ENCODE measurements at places on chromosomes 1 and 21.
A peak's percentile ranks its signal among the peaks of the same experiment; 100 is the strongest.

GRCh38 chr21:15060543-15061175 is 4.1 kb downstream of the NRIP1 start:
- no peak for DNase-seq

DNA sequence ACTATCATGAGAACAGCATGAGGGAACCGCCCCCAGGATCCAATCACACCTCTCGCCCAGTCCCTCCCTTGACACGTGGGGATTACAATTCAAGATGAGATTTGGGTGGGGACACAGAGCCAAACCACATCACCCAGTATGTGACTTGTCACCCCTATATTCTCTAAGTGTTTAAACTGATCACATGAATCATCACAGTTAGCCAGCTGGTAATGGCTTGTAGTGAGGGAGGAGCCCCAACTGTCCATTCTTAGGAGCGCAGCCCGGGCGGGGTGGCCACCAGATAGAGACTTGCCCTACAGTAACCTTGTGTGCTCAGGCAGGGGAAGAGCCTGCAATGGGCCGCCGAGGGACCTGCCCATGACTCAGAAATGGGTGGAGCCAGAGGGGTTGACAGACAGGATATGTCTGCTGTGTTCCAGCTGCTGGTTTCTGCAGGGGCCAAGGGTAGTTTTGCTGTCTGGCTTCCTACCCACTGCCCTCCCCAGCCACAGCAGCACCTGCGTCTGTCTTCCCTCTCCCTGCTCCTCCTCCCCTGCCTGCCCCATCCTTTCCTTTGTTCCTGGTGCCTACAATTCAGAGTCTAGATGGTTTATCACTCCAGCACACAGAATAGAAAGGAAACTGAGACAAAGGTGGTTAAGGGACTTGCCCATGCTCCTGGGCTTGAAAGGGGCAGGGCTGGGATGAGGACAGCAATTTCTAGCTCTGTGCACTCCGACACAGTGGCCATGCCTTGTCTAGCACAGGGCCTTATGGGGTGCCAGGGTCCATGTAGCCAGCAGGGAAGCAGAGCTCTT is 9.2 kb downstream of the ABCG1 start:
- peak; percentile 79 for DNase-seq

DNA sequence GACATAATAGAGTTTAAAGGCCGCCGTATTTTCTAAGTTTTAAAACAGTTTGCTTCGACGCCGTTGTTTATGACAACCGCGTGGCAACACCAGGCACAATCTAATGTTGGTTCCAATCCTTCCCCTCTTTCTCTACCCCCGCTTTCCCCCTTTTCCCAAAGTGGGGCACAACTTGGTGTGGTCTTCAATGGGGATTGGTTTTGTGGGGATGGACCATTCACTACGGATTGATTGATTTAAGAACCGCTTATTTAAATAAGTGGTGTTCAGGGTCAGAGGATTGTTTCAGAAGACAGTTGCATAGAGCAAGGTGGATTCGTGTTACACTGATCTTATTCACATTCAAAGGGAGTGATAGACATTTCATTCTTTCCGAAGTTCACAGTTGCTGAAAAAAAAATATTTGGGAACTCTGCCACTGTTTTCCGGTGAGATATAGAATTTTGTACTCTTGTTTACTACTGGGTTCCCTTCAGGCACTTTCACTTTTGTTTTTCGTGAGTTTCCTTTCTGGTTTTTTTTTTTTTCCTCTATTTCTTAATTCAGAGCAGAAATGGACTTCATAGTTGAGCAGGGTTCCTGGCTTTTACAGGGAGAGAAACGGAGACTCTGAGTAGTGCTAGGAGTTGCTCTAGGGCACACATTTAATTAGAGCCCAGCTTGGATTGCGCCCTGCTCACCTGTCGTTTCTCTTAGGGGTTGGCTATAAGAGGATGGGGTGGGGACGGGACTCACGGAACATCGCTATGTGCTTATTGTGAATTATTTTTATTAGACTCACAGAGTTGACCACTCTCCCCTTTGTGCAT is 79.6 kb upstream of the AK4 start:
- DNase-seq: no peak

DNA sequence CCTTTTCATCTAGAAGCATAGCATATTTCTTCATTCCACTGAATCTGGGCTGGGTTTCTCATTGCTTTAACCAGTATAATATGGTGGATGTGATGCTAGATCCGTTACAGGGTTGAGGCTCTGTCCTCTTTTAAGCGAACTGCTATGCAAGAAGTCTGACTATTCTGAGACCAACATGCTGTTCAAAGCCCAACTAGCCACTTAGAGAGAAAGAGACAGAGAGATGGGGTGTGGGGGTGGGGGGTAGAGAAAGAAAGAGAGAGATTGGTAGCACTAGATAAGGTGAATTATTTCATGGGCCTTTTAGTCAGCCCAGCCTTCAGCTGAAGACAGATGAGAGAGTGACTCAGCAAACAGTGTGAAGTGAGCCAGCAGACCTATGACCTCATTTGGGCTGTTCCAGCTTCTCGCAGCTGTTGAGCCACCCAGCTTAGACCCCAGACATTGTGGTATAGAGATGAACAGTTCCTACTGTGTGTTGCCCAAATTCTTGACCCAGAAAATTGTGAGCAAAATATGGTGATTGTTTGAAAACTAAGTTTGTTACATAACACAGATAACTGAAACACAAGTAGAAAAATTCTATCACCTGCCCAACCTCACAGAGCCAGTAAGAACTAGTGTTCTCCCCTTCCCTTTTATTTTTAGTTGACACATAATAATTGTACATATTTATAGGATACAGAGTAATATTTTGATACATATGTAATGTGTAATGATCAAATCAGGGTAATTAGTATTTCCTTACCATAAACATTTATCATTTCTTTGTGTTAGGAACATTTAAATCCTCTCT is 40.7 kb upstream of the PRKACB start:
- DNase-seq: no peak

DNA sequence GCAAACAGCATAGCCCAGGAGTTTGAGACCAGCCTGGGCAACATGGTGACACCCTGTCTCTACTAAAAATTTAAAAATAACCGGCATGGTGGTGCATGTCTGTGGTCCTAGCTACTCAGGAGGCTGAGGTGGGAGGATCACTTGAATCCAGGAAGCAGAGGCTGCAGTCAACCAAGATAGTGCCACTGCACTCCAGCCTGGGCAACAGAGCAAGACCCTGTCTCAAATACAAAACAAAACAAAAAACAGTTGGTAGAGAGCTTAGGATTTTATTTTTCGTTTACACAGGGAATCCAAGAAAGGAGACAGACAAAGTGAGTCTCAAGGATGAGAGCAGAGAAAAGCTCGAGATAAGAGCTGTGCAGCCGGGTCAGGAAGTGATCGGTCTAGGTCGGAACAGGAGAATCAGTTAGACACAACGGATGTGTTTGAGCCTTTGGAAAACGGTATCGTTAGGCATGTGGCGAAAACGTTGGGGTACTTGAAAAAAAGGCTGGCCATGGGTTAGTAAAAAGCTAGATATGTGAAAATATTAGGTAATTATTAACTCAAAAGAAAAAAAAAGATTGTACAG is 1.7 kb upstream of the MIB2 start:
- DNase-seq: no peak

GRCh38 chr1:24526045-24526444 is 23.4 kb downstream of the RCAN3 start:
- DNase-seq: no peak

DNA sequence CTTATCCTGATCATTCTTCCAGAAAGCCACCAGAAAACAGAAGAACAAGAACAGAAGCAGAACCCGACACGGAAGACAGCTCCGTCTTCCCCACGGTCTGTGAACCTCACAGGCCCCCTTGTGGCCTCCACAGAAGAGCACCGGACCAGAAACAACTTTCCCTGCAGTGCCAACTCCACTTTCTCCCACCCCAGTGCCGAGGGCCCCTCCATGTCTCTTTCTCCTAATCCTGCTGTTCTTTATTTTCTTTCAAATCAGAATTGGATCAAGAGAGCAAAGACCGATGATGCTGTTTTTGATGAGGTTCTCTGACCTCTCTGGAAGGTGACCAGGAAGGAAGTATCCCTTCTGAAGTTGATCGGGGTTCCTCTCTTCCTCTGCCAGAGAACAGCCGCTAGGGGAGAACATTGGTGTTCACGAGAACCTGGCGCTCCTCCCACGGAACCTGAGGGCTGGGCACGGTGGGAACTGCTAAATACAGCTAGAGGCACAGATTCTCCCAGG is 58.9 kb upstream of the CTTNBP2NL start:
- DNase-seq: no peak

- DNase-seq: no peak
Observed at GRCh38 chr1:117267232-117267774, 56.6 kb upstream of the VTCN1 start.

DNA sequence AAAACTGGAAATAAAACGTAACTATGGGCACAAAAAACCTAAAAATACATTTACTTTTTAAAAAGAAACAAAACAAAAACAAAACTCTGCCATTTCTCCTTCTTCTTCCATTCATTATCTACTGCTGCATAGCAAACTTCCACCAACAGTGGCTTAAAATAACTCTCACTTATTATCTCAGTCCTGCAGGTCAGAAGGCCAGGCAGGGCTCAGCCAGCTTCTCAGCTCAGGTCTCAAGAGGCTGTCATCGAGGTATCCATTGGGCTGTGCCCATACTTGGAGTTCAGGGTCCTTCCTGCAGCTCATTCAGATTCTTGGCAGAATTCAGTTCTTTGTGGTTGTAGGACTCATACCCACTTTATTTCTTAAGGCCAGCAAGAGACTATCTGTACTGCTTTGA is 352.7 kb upstream of the PLD5 start:
- DNase-seq: no peak

DNA sequence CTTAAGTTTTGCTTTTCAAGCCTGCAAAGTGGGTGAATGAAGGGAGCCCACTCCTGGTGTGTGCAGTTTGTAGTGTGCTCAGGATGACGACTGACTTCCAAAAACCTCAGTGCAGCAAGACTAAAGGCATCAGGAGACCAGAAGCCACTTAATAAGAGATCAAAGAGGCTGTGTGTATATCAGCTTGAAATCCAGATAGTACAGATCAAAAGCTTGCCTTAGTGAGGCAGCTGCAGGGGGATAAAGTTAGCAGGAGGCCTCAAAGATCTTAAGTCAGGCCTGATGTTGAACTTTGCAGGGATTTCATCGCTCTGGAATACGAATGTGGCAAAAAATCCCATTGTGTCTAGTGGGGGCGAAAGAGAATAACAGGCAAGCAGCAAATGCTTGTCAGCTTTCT is 99.8 kb downstream of the PATJ start:
- no peak for DNase-seq

DNA sequence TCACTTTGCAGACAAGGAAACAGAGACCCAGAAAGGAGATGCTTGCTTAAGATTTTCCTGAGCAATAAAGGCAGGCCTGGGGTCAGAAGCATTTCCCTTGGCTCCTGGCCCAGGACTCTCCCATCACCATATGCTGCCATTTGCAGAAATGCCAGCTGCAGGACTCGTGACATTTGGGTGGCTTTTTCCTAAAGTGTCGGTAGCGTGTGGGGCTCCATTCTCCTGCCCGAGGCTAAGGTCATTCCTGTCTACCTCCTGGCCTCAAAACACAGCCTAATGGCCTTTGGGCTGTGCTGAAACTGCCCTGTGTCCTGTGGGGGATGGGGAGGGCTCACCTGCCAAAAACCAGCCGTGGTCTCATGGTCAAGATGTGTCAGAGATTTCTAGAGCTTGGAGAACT is 216.1 kb upstream of the EDN2 start:
- no peak for DNase-seq

DNA sequence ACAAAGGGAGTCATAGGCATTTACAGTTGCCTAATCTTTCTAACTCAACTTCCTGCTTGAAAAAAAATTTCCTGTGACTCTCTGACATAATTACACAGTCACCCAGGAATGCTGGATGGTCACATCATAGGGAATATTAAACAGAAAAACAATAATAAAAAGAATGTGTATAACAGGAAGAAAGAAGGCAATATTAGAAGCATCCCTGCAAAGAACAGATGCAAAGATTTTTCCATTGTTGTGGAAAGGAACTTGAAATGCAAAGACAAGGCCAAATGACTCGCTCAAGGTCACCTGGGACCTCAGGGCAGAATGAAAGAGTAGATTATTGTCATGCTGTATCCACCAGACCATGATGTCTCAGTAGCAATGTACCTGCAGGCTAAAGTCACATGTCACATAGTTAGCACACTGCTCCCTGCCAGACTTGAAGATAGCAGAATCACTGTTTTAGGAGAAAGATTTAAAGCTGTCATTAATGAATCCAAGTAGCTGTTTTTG is 184.3 kb downstream of the CYYR1 start:
- DNase-seq: no peak

DNA sequence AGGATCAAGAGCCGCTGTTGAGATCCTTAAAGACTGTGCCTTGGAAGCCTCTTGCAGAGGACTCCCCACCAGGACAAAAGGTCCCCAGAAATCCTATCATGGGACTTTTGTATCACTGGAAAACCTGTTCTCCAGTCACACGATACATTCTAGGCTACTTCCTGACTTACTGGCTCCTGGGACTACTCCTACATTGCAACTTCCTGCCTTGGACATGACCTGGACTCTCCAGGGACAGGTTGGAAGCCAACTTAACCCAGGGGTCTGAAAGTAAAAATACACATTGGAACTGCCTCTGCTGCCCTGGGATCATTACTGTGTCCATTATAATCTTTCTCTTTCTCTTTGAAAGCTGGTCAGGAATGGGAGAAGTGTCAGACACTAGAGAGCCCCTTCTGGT is 9.9 kb downstream of the PIGV start:
- no peak for DNase-seq

DNA sequence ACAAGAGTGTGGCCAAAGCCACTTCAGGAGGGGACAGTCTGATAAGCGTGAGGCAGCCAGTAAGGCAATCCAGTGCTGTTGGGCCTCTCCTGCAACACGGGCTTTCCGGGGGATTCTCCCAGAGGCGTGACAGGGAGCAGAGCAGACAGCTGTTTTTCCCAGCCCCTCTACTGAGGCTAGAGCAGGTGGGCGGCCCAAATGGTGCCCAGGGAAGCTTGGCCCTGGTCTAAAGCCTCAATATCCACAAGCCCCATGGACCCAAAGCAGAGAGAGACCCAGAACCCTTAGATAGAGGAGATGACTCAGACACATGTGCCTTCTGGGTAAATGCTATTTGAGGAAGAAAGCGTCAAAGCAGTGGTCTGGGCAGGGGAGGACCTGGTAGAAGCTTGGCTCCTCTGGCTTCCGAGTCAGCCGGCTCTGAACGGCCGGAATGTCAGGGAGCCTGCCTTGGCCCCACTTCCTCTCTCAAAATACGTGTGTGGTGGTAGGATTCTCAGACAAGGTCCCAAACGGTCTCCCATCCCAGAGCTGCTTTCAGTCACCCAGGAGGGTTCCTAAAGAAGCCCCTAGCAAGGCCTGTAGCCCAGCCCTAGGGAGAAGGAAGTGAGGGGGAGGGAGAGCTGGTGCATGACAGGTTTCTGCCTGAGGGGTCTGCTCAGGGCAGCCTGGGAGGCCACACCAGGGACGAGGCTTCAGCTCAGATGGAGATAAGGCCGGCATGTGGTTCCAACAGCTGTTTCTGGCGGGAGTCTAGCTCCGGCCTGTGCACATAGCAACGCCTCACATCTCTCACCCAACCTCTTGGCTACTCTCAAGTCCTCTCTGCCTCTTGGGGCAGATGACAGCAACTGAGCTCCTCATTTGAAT is 28.8 kb downstream of the PIK3C2B start:
- DNase-seq: no peak
